ENCODE measurements at places on chromosomes 2 and 18.
A peak's percentile ranks its signal among the peaks of the same experiment; 100 is the strongest.

DNA sequence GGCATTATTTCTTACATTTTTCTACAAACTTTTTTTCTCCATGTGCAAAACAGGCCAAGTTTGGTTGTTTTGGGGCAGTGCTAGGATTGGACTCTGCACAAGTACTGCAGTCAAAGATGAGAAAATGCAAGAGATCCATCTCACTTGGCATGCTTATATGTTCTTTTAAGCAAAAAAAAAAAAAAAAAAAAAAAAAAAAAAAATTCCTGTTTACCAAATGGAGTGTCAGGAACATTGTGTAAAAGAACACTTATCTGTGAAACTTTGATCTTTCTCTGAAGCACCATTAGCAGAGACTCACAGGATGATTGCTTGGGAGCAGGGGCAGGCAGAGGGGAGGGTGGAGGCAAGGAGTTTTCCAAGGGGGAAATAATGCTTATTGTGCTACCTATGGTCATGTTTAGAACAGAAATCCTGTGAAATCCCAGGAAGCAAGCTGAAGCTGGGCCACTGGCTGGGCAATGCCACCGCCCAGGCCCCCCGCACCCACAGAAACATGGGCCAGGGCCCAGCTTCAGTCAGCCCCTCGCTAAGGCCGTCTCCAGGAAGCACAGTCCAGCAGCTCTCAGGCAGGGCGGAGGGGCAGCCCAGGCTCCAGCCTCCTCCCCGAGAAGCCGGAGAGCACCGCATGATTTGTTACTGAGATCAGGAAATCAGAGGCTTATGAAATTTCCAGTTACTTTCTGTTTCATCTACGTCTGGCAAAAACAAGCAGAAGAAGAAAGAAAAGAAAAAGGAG lies 229.4 kb downstream of the ZNF516 start:
- peak; percentile 64 for DNase-seq

DNA sequence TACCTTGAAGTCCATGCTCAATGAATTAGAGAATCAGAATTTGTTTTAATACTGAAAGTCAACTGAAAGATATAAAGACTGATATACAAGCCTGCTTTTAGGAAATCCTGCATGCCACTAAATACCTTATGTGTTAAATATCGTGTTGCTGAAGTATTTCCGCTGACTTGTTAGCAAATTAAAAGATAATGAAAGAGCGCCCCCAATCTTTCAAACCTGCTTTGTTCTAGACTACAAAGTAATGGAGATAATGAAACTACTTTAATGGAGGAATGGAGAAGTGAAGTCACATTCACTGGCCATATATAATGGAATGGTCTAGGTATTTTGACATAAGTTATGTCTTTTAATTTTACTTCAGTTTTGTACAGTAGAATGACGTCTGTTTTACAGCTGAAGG lies 95.7 kb downstream of the ASXL3 start:
- DNase-seq, result no peak

GRCh38 chr2:119024152-119024551 lies 82.2 kb downstream of the MARCO start:
- DNase-seq, result no peak

DNA sequence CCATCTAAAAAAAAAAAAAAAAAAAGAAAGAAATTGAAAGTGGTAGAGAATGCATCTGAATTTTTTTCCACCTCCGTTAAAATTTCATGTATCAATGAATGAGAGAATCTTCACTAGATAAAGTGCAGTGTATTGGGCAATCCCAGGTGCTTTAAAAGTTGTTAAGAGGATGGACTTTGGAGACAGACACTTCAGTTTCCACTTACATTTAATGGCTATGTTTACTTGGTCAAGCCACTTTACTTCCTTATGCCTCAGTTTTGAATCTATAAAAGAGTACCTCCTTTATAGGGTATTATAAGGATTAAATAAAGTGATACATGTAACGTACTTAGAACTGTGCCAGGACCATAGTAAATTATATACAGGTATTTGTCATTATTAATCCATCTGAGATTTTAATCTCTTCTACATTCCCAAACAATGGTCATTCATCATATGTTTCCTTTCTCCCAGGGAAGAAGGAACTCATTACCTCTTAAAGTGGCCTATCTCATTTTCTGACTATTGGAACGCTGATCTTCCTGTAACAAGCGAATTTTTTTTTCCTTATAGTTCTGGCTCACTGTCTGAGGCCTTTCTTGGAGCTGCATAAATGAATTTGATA lies 29.1 kb upstream of the TANK start:
- DNase-seq, result no peak

DNA sequence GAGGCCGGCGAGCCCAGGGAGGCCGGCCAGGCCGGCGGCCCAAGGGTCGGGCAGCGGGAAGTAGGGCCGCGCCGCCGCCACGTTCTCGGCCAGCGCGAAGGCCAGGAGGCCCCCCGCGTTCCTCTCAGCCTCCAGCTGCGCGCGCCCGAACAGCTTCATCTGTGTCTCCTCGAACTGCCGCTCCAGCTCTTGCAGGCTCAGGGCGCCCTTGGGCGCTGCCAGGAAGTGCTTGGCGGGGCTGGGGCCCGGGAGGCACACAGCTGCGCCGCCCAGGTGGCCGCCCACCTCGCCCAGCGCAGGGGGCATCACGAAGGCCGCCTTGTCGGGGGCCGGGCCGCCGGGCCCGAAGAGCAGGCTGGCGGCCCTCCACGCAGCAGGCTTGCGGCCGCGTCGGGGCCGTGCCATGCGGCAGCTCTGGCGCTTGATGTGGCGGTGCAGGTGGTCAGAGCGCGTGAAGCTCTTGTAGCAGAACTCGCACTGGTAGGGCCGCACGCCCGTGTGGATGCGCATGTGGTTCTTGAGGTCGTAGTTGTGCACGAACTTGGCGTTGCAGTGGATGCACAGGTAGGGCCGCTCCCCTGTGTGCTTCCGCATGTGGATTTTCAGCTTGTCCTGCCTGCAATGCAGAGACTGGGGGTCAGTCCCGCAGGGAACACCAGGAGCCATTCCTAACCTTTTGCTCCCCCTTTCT lies 99.0 kb upstream of the SMAD2 start:
- DNase-seq, result no peak

DNA sequence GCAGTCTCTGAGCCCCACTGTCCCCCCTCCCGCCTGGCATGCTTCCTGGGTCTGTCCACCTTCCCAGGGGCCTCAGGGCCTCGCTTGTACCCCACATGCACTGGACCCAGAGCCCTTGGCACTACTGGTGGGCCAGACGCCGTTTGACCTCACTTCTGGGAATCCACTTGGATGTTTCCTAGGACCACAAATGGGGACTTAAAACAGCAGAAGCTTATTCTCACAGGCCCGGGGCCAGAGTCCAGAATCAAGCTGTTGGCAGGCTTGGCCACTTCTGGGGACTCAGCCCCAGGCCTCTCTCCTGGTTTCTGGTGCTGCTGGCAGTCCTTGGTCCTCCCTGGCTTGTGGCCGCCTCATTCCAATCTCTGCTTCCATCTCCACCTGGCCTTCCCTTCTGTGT lies 19.6 kb downstream of the ANO7 start:
- no peak for DNase-seq

All from AG08395 (cell line).